ENCODE measurements at places on chromosomes 5 and 9.

DNA sequence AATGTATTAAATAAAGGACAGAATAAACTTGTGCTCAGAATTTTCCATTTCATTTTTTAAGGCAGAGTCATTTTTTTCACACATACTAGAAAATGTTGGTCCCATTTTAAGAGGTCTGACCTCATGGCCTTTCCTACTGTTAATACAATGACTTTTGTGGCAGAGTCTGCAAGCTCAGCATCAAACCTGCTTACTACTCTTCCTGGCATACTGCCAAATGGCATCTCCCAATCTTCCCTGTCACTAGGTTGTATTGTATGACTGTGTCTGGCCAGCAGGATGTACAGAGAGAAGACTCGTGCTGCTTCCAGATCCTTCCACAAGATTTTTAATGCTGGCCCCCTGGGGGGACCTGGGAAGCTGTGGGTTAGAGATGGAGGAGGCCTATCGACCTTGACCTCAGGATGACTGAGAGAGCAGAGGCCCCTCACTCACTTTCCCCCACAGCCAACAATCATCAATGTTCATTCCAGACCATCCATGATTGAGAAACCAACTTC is 64.7 kb downstream of the BARX1 start:
- DNase-seq: no peak

DNA sequence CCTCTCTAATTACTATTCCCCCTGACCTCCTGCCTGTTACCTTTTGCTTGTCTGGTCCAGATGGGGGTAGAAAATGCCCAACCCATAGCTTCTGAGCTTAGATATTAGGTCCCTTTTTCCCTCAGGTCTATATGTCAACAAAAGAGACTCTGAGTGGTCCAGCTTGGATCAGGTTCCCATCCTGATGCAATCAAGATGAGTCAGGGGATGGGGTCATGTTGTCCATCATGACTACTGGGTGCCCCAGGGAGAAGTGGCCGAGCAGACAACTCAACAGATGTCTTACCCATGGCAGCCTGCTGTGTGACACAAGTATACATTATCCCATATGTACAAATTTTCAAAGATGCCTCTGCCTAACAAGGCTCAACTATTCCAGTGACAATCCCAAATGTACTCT is 9.1 kb upstream of the ANKH start:
- DNase-seq: peak; percentile 75

- DNase-seq: no peak
Observed at GRCh38 chr5:96615223-96615622, 47.0 kb upstream of the CAST start.

DNA sequence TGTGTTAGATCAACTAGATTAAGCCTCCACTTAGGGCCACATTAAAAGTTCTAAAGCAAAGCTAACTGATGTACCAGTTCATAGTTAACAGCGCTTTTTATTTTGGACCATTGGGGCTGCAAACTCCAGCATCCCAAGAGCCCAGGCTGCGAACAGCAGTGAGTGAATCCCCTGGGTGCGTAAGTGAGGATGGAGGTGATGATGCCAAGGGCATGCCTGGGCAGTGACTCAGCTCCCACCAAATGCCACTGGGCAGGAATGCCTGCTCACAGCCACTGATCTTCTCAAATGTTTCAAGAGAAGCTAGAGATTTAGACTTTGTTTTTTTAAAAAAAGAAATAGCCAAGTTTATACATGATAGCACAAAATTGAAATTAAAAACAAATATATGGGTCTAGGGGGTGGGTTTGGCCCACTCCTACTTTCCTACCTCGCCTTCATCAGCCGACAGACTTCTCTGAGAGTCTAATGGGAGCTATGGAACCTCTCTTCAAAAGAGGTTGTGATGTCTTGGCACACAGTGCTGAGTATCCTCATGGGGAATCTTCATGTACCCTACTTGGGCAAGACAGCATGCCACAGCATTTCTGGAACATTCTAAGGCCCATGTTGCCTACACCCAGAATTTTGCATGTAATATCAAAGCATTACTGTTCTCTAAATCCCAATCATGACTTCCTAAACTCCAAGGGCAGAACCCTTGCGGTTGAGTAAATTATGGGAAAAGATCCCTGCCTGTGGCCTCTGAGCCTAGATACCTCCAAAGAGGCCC is 398.1 kb downstream of the EBF1 start:
- peak; percentile 38 for DNase-seq
